ENCODE measurements at places on chromosomes 1 and 21.

- DNase-seq: no peak
Measured at GRCh38 chr1:171217658-171218443, 30.4 kb upstream of the FMO1 start.

DNA sequence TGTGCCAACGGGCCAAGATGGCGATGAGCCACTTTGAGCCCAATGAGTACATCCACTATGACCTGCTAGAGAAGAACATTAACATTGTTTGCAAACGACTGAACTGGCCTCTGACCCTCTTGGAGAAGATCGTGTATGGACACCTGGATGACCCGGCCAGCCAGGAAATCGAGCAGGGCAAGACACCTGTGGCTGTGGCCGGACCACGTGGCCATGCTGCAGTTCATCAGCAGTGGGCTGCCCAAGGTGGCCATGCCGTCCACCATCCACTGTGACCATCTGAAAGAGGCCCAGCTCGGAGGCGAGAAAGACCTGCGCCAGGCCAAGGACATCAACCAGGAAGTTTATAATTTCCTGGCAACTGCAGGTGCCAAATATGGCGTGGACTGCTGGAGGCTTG lies 32.2 kb upstream of the GPR137B start:
- DNase-seq: no peak

DNA sequence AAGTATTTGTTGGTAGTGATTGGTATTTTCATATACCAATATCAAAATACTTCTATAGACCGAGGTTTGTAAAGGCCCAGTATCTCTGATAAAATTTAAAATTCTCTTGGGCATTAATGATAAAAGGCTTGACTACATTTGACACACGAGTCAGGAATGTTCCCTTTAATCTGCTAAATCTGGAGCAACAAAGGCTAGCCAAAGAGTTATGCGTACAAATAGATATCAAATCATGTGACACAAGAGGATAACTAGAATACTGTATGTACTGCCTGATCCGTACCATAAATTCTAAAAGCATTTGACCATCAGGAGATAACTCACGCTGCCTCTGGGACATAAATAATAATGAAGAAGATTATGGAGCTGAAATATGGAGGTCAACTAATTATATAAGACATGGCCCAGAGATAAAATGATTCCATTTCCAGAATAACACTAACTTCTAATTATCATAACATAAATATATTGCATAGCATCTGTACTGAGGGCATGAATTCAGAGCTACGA lies 64.2 kb upstream of the SH3GLB1 start:
- no peak for DNase-seq

DNA sequence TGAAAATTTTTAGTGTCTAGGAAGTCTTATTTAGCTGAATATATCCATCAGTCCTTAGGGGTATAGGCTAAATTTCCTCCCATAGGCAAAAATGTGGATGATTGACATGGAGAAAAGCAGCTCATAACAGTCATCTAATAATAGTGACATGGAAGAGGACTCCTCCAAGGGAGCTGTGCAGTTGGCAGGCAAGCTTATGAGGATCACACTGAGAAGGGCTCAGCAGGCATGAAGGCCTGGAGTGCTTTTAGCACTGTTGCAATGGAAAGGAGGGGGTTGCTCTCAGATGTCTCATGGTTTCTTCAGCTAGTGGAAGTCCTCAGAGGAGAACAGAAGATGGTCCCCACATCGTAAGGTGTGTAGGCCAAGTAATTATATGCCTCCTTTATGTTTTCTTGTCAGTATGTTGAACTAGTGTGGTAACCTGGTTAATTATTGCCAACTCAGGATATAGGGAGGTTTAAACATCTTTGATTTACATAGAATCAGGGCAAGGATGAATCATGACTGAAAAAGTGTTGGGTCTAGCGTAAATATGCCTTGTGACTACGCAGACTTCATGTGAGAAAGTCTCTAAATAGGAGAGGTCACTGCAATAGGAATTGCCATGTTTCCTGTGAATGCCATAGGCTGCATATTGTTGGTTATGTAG lies 18.9 kb downstream of the VN1R5 start:
- no peak for DNase-seq

- no peak for DNase-seq
Measured at GRCh38 chr1:22349362-22350043, 102.1 kb upstream of the ZBTB40 start.

GRCh38 chr1:86394416-86394815 lies 1.7 kb downstream of the ODF2L start:
- DNase-seq: no peak

DNA sequence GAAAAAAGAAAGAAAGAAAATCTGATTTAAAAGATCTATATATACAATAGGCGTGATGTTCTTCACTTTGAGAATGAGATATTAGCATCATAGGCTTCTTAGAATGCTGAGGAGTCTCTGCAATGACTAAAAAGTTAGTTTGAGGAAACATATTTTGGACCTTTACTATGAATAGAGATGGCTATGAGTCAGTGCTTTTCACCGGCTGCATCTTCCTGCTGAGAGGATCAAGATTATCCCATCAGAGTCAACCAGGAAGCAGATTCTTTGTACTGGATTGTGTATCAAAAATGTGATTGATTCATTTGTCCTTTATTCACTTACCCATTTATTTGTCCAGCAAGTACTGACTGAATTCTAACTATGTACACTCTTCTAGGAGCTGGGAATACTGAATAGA lies 144.2 kb downstream of the KCNK2 start:
- no peak for DNase-seq

- no peak for DNase-seq
Measured at GRCh38 chr1:77063118-77063517, 156.1 kb downstream of the PIGK start.

Measured in CD4-positive, alpha-beta T cell treated with Interleukin-10 for 1 hour (primary cell).